T-helper 17 cell (primary cell): ENCODE measurements at places on chromosomes 16 and 17. TPM values are rescaled to one million over a fixed set of nuclear protein-coding genes. Genes with fewer than 3 reads are reported as not detected.

The SEZ6 gene
- 0.47 TPM for total RNA-seq

The GAN gene
- 5.8 TPM for total RNA-seq

The PLD6 gene
- total RNA-seq, result 13.2 TPM

The ARL2BP gene
- total RNA-seq, result 39.6 TPM

The TP53TG3B gene
- total RNA-seq, result not detected

The HSD17B2 gene
- not detected for total RNA-seq

- DNase-seq, result no peak
Measured at GRCh38 chr17:17435323-17435722, 41.5 kb upstream of the MED9 start.

The SLFN12 gene
- 5.4 TPM for total RNA-seq

DNA sequence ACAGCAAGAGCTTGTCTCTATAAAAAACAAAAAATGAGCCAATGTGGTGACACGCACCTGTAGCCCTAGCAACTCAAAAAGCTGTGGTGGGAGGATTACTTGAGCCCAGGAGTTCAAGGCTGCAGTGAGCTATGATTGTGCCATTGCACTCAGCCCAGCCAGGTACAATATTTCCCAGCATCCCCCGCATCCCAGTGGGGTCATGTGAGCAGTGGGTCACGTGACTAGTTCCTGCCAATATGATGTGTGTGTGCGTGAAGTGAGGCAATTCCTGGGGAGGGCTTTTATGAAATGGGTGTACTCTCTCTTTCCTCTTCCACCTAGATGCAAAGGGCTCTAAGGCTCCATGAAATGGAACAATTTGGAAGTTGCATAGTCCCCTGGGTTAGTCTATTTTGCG lies 81.3 kb downstream of the GSG1L start:
- DNase-seq, result no peak

- no peak for DNase-seq
Measured at GRCh38 chr17:41919165-41919817, 540 bp upstream of the ACLY start.

The NPIPA2 gene
- total RNA-seq, result 4.1 TPM

DNA sequence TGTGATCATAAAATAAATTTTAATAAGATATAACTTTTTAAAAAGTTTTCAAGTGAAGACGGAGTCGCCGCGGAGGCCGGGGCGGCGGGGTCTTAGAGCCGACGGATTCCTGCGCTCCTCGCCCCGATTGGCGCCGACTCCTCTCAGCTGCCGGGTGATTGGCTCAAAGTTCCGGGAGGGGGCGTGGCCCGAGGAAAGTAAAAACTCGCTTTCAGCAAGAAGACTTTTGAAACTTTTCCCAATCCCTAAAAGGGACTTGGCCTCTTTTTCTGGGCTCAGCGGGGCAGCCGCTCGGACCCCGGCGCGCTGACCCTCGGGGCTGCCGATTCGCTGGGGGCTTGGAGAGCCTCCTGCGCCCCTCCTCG lies at the start of gene FOXC2:
TSS of gene FOXC2 (plus strand) at position 229 of the 365 bp plus-strand sequence. CDS start 507 bp downstream, outside the sequence.
- DNase-seq, result no peak

The LYZL6 gene
- total RNA-seq, result not detected

The TMEM132E gene
- not detected for total RNA-seq

DNA sequence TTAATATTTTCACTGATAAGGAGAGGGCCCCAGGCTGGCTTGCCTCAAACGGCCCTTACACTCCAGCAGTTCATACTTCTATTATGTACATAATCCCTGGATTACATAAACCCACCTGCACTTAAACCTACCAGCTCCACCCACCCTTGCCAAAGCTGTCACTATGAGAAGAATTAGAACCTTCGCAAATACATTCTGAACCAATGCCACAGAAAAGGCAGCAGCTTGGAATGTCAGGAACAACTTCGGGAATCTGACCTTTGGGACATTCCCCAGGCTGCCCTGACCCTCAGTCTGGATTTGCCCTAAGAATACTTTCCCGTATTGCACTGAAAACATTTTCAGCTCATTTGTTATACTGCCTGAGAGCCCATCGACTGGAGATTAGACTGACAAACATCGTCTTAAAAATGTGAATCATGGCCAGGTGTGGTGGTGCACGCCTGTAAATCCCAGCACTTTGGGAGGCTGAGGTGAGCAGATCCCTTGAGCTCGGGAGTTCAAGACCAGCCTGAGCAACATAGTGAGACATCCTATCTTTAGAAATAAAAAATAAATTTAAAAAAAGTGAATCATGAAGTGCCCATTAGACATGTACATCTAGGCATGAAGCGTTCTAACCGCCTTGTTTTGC lies 21.0 kb upstream of the SEC14L1 start:
- no peak for DNase-seq

GRCh38 chr16:54937671-54938211 lies 7.1 kb downstream of the IRX5 start:
- DNase-seq, result no peak

GRCh38 chr16:9365370-9365728 lies 273.9 kb downstream of the HAPSTR1 start:
- no peak for DNase-seq

The CES3 gene
- total RNA-seq, result 0.63 TPM

DNA sequence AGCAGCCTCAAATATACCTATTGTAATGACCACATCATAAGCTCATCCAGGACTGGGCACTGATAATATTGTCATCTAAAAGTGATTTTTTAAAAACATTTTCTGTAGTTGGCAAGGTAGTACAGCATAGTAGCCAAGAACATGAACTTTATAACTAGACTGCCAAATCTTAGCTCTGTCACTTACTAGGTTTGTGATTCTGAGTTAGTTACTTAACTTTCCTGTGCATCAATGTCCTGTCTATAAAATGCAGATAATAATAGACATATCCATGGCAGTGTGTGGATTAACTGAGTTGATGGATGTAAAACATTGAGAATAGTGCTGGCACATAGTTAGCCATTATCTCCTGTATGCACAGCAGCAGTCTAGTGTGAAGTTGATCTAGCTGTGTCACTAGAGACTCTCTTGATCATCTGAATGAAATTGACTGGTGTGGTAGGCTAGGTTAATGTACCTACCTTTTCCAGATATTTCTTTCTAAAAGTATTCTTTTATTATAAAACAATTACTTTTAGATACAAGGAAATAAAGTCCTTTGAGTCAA lies 101.5 kb downstream of the STXBP4 start:
- DNase-seq, result no peak

DNA sequence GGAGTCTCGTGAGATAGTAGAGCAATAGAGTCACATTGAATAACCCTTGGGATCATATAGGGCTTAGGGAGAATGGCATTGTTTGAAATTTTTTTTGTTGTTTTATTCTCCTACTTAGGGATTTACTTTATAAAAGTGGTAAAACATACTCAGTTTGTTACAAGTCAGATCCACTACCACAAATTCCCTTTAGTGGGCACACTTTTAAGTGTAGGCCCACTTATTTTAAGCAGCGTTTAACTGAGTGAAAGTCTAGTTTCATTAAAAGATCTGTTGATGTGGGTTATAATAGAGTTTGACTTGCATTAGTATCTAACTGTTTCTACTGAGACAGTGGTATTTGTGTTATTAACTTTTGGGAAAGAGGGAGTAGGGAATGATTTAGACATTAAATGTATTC lies 49.3 kb downstream of the USP10 start:
- DNase-seq, result no peak

The SPN gene
- 122 TPM for total RNA-seq

DNA sequence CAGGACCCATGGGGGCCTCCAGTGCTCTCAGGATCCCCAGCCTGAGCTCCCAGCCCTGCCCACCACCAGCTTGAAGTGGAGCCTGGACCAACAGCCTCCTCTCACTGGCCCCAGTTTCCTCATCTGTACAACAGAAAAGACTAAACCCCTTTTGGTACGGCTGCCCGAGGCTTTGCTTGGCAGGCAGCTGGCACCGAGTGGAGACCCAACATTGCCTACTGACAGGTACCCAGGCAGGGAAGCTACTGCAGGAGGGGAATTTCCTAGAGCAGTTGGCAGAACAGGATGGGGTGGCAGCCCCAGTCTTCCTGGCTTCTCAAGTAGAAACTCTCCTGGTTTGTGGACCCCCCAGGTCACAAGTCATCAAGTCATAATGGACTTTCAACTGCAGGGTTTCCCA lies 14.2 kb downstream of the SREBF1 start:
- no peak for DNase-seq

DNA sequence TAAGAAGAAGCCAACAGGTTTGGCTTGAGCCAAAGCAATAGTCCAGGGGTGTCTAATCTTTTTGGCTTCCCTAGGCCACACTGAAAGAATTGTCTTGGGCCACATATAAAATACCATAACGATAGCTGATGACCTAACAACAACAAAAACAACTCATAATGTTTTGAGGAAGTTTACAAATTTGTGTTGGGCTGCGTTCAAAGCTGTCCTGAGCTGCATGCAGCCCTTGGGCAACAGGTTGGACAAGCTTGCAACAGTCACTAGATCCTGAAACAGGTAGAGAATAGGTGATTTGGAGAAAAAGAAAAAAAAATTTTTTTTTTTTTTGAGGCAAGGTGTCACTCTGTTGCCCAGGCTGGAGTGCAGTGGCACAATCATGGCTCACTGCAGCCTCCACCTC lies 4.5 kb downstream of the CRYBA1 start:
- no peak for DNase-seq

The ADAP2 gene
- 0.42 TPM for total RNA-seq

The PTGES3L gene
- total RNA-seq, result not detected

DNA sequence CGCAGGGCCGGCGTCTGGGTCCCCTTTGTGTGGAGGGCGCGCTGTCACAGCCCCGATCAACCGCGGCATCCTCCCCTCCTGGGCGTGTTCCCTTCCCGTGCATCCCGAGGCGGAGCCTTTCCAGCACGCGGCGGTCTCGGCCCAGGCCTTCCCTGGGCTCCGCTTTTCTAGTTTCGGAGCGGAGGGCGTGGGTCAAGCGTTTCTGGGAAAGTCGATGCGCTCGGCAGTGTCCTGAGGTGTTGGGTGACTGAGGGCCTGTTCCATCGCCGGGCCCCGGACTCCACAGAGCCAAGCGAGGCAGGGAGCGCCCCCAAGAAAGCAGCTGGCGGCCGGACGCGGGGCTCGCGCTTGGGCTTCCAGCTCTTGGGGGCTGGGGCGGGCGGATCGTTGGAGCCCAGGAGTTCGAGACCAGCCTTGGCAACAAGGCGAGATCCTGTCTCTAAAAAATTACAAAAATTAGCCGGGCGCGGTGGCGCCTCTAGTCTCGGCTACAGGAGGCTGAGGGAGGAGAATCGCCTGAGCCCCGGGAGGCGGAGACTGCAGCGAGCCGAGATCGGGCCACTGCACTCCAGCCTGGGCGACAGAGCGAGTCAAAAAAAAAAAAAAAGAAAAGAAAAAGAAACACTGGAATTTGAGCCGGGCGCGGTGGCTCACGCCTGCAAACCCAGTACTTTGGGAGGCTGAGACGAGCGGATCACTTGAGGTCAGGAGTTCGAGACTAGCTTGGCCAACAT lies 806 bp downstream of the IFT140 start:
- no peak for DNase-seq
